GM23338 (cell line): ENCODE measurements at places on chromosomes 5 and 9. TPM values are rescaled to one million over a fixed set of nuclear protein-coding genes. Genes with fewer than 3 reads are reported as not detected.

PIP5KL1 gene
- total RNA-seq, result 7.5 and 13.4 TPM in 2 replicates

FAXDC2 gene
- 1.8 and 4.6 TPM in 2 replicates for total RNA-seq

- DNase-seq, result no peak
Observed at GRCh38 chr5:65874241-65874640, 52.1 kb upstream of the ERBIN start.

GRCh38 chr5:39219437-39219836 lies at the start of gene FYB1:
Gene FYB1 (minus strand): TSS chr5:39219563. CDS start chr5:39202960, 16,603 bp downstream.
- DNase-seq, result no peak

GRCh38 chr9:132587592-132587955 lies 5.2 kb downstream of the BARHL1 start:
- DNase-seq, result no peak

GRCh38 chr9:4973902-4974301 lies 11.2 kb upstream of the JAK2 start:
- no peak for DNase-seq

ZFP2 gene
- 0.42 and 0.62 TPM in 2 replicates for total RNA-seq

DNA sequence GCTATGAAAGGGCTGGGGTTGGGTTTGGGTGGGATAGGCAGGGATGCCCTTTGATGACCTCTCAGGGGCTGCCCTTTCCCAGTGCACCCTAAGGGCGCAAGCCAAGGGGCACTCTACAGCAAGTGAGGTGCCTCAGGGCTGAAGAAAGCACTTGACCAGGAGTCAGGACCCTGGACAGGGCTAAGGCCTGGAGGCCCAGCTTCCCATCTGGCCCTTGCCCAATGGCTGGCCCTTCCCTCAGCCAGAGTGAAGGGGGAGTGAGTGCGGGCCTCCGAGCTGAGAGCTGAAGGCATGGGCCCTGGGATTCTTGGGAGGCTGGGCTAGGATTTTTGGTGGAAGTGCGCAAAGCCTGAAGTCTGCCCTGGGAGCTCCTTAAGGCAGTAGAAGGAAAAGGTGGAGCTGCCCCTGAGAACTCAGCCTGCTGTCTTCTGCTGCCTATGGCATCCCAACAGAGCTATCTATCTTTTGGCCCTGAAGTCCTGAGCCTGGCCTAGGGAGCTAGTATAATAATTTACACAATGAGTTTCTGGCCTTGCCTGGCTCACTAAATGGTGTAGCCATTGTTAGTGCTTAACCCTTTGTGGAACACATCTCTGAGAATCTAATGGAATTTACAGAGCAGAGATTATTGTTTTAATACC lies 16.4 kb downstream of the JADE2 start:
- DNase-seq, result peak; percentile 81

AQP7 gene
- total RNA-seq, result not detected in 2 replicates

LIFR gene
- total RNA-seq, result 20.5 and 25.2 TPM in 2 replicates

DNA sequence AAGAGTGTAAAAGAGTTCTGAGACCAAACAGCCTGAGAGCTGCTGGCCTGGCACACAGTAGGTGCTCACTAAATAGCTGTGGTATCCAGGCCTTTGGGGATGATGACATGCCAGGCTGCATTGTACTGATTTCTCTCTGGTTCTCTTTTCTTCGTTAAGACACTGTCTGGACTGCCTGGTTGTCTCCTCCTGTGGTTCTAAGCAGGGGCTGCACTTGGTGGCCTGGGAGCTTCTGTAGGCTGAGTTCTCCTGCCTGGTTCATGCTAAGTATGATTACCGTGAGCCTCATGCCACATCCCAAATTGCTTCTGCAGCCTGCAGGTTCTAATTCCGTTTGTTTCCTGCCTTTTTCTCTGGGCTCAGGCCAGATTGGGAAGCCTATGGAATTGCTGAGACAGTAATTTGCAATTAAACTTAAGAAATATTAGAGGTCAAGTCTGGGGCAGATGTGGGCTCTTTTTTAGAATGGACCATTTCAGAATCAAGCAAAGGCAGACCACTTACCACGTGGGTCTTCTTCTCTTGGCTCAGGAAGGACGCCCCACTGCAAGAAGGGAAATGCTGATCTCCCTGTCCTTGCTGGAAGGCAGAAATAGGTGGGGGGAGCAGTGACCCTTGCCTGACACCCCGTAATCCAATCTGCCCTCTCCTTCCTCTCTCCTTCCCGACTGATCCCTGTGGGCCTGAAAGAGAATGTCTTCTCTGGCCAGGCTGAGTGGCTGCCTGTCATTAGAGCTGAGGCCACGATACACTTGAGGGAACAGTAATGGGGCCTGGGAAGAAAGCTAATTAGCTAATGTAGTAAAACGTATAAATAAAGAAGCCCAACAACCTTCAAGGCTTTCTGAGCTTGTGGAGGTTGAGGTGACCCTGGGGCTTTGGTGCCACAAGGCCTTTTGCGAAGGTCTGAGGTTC lies 21.9 kb upstream of the BOD1 start:
- no peak for DNase-seq
